NCI-H1092 treated with DMSO at 0.1 percent for 48 hours (cell line): ENCODE measurements at places on chromosomes 11 and 22.

GRCh38 chr11:125123947-125124617 lies 12.7 kb upstream of the TMEM218 start:
- peak; percentile 18 for DNase-seq

GRCh38 chr11:133917921-133918607 lies 38.7 kb downstream of the IGSF9B start:
- no peak for DNase-seq

- no peak for DNase-seq
Measured at GRCh38 chr11:124751741-124752470, at the start of gene VSIG2. Gene VSIG2 (minus strand): TSS chr11:124752255. CDS start chr11:124752137, 118 bp downstream.

DNA sequence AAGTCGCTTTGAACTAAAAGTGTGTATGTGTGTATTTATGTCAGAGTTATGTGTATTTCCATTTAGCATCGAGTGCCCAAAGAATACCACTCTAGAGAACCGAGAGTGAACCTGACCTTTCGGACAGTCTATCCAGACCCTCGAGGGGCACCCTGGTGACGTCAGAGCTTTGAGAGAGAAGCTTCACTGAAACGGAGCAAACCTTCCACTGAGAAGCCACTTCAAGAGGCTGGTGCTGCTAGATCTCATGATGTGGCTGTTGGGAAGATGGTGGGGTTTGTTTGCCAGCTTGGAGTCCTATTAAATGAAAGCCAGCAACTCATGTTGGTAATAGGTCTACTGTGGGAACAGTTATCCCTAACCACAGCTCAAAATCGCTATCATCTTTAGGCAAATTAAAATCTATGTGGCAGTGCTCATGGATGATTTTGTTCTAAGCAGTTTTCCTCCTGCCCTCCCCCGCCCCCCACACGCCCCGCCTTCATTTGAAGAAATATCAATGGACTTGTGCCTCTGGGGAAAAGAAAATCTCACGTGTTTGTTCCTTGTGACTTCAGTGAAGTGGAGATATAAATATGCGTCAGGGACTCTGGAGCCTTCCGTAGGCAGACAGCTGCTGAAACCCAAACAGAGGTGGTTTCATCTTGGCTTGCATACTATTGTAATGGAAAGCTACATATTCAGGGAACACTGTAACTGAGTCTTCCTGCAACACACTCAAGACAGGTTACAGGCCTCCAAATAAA lies 22.4 kb upstream of the C11orf96 start:
- DNase-seq: no peak

DNA sequence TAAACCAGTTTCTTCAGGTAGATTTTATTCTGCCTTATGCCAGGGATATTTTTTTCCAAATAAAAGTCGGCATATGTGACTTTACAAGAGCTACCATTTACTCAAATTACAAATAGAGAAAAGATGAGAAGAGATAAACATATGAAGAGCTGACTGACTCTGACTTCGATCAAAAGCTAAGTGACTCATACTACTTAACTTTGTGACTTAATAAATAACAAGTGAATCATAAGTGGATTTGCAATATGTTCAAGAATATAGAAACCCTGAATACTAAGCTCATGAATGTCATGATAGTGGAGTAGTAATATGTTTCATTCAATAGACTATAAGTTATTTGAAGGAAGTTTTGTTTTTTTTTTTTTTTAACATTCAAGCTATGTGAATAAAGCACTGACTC lies 130.5 kb upstream of the ANO3 start:
- no peak for DNase-seq

- DNase-seq: no peak
Measured at GRCh38 chr11:69928121-69928520, 108.9 kb upstream of the FGF3 start.

DNA sequence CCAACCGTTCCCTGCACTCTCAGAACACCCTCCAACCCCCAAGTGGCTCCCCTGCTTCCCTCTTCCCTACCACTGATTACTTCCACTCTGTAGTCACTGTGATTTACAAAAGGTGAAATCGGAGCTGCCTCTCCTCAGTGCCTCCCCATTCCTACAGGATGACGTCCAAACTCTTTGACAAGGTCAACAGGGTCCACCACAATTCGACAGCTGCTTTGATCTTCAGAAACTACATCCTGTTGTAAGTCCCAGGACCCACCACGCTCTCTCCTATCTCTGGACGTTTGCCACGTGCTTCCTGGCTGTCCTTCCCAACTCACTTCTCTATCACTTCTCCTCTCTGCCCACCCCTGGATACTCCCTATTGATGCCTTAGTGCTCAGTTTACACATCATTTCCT lies 85.0 kb upstream of the EIF3D start:
- no peak for DNase-seq

DNA sequence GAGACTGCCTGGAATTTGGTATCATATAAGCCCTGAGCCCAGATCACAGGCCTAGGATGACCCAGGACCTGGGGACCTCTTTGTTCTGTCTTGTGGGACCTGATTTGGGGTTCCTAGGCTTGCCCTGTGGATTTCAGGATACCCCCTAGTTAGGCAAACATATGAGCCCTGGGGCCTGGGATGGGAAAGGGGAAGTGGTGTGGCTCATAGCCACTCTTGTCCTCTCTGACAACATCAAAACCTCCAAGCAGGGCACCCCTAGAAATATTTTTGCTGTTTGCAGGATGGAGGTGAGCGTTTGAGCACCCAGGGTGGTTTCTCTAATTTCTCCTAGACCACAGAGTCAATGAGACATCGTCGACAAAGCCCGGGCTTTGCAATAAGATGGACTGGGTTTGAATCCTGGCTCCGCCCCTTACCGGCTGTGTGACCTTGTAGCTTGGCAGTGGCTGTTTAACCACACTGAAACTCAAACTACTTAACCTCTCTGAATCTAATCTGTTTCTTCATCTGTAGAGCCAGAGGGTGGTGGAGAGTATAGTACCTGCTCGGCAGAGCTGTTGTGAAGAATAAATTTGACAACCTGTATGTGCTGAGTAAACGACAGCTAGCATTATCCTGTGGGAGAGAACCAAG lies 5.3 kb upstream of the LRRC10B start:
- no peak for DNase-seq

DNA sequence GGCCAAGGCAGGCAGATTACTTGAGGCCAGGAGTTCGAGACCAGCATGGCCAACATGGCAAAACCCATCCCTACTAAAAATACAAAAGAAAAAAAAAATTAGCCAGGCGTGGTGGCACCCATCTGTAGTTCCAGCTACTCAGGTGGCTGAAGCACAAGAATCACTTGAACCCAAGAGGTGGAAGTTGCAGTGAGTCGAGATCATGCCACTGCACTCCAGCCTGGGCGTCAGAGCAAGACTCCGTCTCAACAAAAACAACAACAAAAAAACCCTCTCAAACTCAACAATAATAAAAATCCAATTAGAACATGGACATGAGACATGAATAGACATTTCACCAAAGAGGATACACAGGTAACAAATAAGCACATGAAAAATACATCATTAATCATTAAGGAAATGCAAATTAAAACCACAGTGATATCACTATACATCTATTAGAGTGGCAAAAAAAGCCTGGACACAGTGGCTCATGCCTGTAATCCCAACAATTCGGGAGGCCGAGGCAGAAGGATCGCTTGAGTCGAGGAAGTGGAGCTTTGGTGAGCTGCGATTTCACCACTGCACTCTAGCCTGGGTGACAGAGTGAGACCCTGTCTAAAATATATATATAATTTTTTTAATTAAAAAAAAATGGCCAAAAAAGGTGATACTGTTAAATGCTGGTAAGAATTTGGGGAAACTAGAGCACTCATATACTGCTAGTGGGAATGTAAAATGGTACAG lies 12.7 kb upstream of the SEPTIN5 start:
- DNase-seq: no peak

- DNase-seq: no peak
Measured at GRCh38 chr11:119149018-119149785, at the start of gene ABCG4. Gene ABCG4 (plus strand): TSS chr11:119149052. CDS start chr11:119149966, 914 bp downstream.

GRCh38 chr11:73047773-73048371 lies 94.2 kb downstream of the FCHSD2 start:
- no peak for DNase-seq

DNA sequence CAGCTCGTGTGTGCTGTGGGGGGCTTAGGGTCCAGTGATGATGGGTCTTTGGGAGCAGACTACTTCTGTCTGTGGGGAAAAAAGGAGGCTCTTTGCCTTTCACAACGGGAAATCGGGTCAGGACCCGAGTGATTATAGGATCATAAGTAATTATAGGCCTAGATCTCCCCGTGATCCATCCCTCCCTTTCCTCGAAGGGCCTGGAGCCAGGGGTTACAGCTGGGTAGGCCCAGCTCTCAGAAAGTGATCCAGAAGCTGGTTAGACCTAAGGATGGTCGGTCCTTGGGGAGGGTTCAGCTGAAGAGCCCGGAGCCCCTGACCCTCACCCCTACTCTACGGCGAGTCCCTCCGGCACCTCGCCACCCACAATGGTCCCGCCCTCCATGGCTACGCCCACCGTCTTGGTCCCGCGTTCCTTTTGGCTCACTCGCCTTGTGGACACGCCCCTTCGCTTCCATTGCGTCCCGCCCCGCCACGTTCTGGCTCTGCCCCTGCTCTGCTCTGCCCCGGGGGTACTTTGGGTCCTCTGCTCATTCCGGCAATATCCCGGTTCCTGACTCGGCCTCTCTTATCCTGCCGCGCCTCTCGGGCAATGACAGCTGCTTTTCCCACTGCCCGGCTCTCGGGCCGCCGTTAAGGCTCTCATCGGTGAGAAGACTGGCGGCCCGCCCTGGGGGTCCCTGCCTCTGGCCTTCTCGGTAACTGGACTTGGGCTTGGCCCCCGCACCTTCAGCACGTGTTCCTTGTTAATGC lies 5.0 kb downstream of the IGSF22 start:
- DNase-seq: peak; percentile 62

DNA sequence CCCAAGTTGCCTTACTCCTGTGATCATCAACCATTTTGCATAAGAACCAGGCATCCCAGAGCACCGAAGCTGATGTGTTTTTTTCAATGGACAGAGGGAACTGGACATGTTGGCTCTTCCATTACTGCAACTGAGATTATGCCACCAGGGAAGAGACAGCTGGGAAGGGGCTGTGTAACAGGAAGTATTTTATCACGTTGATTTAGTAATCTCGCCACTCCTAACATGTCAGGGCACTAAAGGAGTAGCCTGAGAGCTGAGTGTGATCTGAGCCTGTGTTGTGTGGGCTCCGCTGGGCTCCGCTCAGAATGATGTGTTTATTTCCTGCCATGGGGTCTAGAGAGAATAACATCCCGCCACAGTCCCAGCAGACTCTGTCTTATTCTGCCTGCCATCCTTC lies 165.4 kb downstream of the GRIK4 start:
- no peak for DNase-seq

DNA sequence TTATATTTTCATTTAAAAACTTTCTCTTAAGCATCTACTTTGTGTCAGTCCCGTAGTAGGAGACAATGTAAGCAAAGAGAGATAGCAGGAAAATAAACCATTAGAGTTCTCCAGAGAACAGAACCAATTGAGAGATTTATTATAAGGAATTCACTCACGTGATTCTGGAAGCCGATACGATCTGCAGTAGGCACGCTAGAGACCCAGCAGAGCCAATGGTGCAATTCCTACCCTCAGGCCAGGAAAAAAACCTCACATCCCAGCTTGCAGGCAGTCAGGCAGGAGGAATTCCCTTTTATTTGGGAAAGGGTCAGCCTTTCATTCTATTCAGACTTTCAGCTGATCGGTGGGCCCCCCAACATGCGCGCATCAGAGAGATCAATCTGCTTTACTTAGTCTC lies 7.3 kb upstream of the PLEKHA7 start:
- no peak for DNase-seq

DNA sequence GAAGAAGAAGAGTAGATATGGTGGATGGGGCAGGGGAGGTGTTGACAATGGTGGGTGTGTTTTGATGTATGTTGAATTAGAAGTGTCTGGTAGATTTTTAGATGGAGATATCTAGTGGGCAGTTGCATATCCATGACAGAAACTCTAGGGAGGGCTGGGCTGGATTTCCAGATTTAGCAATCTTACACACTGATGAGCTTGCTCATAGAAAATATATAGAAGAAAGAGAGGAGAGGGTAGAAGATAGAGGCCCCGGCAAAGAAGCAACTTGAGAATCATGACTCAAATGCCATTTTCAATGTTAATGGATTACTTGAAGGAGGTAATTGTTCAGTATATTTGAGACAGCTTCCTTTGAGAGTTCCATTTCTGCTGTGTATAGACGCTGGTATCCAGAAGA lies 8.2 kb downstream of the REXO2 start:
- DNase-seq: no peak

- no peak for DNase-seq
Measured at GRCh38 chr22:31726692-31727091, 23.2 kb downstream of the PRR14L start.

- no peak for DNase-seq
Measured at GRCh38 chr11:41246399-41246745, 213.1 kb downstream of the LRRC4C start.

- no peak for DNase-seq
Measured at GRCh38 chr22:49359076-49359475, 468.6 kb downstream of the BRD1 start.

GRCh38 chr11:31625868-31626267 lies 116.3 kb downstream of the ELP4 start:
- DNase-seq: no peak

DNA sequence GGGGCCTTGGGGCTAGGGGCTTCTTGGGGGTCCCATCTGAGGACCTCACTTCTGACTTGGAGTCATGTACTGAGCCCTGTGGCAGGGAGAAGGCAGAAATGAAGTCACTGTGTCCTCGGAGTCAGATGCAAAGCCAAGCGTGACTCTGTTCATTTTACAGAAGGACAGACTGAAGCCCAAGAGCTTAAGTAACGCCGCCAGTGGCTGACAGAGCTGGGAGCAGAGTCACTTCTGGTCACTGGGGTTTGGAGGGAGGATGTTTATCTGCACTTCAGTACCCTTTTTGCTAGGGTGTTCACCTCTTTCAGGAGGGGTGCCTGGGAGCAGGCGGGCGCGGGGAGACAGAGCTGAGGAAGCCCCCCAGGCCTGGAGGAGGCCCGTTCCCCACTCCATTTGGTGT lies 10.7 kb downstream of the CD6 start:
- DNase-seq: no peak

- DNase-seq: no peak
Measured at GRCh38 chr11:37804666-37805065, 1206.6 kb upstream of the RAG2 start.

GRCh38 chr11:16111690-16112089 lies 244.7 kb downstream of the SOX6 start:
- no peak for DNase-seq

- DNase-seq: peak; percentile 29
Measured at GRCh38 chr11:83611600-83611999, 325.4 kb upstream of the CCDC90B start.
